Stimulated activated CD4-positive, alpha-beta T cell treated with anti-CD3 and anti-CD28 coated beads, Interleukin-1b, Interleukin-23, amount 100 ng/mL, for 48 hours (primary cell): ENCODE measurements at places on chromosomes 3 and 15.

GRCh38 chr15:99916668-99917223 is 183.5 kb upstream of the LYSMD4 start:
- DNase-seq: no peak

DNA sequence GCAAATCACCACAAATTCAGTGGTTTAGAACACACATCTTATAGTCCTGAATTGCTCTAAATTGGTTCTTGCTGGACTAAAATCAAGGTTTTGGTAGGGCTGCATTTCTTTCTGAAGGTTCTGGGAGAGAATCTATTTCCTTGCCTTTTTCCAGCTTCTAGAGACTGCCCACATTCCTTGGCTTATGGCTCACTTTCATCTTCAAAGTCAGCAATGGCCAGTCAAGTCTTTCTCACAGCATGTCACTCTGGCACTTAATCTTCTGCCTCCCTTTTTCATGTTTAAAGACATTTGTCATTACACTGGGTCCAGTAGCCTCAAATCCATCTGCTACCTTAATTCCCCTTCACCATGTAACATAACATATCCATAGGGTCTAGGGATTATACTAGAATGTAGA is 149.0 kb downstream of the NEK10 start:
- DNase-seq: no peak

GRCh38 chr3:72047221-72047871 is 262.4 kb upstream of the PROK2 start:
- no peak for DNase-seq

DNA sequence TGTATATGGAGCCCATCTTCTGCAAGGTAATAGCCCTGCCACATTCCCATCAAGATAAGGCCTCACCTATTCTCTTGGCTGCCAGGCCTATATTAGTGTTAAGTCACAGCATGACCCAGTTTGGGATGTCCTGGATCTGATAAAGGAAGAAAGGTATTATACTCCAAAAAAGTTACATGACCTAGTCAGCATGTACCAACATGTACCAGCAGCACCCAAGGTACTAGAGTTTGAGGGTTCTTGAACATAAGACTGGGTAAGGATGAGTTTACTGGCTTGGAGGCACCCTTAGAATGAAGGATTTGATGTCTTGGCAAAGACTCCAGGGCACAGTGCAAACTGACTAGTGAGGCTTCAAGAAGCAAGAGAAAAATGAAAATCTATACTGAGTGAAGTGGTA is 232.5 kb downstream of the SQOR start:
- DNase-seq: no peak

GRCh38 chr15:59313641-59314332 is 58.9 kb downstream of the MYO1E start:
- DNase-seq: no peak

- DNase-seq: no peak
Observed at GRCh38 chr15:70741107-70741531, 22.2 kb downstream of the UACA start.
